ENCODE measurements at places on chromosomes 6 and 20. TPM values are rescaled to one million over a fixed set of nuclear protein-coding genes. Genes with fewer than 3 reads are reported as not detected.

ERVFRD-1 gene
- total RNA-seq = not detected

TAP1 gene
- total RNA-seq = 21.0 TPM

TGM2 gene
- 27.8 TPM for total RNA-seq

PXDC1 gene
- total RNA-seq = 90.1 TPM

MACROD2 gene
- 31.3 TPM for total RNA-seq

NRSN1 gene
- total RNA-seq = not detected

SPO11 gene
- not detected for total RNA-seq

TMEM200A gene
- not detected for total RNA-seq

KCNQ5 gene
- not detected for total RNA-seq

- H3K36me3 ChIP-seq = no peaks in the 10 kb centered on the region
- H3K4me3 ChIP-seq = no peak overlapping the region
- H3K27ac ChIP-seq = no peak overlapping the region
- H3K4me1 ChIP-seq = no peaks in the 10 kb centered on the region
These were observed 579.9 kb downstream of the BMP2 start for GRCh38 chr20:7347409-7347808.

DNA sequence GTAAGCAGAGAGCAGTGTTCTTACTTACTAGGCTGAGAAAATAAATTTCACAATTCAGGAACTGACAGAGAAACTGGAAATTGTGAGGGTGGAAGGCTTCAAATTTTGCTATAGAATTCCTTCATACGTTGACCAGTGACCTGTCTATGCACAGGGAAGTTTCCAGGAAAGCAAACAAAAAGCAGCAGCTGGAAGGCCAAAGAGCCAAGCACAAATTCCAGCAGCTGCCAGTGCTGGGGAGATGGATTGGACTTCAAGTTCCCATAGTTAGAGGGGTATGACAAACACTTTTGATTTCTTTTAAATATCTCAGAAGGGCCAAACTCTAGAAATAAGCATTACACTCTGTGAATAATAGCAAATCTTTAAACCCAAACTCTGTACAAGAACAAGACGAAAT is 299.1 kb upstream of the KCNQ5 start:
- DNase-seq = no peak
- H3K36me3 ChIP-seq = no peaks in the 10 kb centered on the region
- H3K27me3 ChIP-seq = no peaks in the 10 kb centered on the region
- H3K27ac ChIP-seq = no peak overlapping the region

GRCh38 chr6:147061252-147061651 is 143.0 kb upstream of the STXBP5 start:
- no peak overlapping the region for H3K4me3 ChIP-seq
- no peaks in the 10 kb centered on the region for H3K27me3 ChIP-seq
- no peaks in the 10 kb centered on the region for H3K36me3 ChIP-seq
- no peak overlapping the region for H3K27ac ChIP-seq
- DNase-seq = no peak

GRCh38 chr20:31953556-31954148 is 1.8 kb upstream of the PDRG1 start:
- peaks cover 21% of the 10 kb centered on the region for H3K4me1 ChIP-seq
- H3K36me3 ChIP-seq = peaks cover 12% of the 10 kb centered on the region
- no peaks in the 10 kb centered on the region for H3K27me3 ChIP-seq
- no peak for DNase-seq
- no peak overlapping the region for H3K4me3 ChIP-seq
- H3K27ac ChIP-seq = no peak overlapping the region

DNA sequence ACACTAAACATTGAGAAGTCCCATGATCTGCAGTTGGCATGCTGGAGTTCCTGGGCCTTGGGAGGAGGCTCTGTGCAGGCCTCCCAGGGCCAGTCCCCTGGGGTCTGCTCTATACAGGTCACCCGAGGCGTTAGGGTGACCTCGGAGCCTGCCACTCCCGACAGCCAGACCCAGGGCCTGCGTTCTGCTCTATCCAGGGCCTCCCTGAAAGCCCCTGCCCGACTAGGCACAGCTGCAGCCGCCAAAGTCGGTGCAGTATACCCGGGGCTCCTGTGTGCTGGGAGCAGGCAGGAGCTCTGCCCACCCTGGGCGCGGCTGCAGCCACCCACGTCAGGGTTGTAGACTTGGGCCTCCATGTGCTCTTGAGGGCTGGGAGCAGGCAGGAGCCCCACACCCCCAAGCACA is 6.3 kb upstream of the OR14J1 start:
- H3K27me3 ChIP-seq = no peaks in the 10 kb centered on the region
- H3K4me3 ChIP-seq = no peak overlapping the region
- H3K36me3 ChIP-seq = no peaks in the 10 kb centered on the region
- H3K27ac ChIP-seq = no peak overlapping the region
- no peaks in the 10 kb centered on the region for H3K4me1 ChIP-seq

DNA sequence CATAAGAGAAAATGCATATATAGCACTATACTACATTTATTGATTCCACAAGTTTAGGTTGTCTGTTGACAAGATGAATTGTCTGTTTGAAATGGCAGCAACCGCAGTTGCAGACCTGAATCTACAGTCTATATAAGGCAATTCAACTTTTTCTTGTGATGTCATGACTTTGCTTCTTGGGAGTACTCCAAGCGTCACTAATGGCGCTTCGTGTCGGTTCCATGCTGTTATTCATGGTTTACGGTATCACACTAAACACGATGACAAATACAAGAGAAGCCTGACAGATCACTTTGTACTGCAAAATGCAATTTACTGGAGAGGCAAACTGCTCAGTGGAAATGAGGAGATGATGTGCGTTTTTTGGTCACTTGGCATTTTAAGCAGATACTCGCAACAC is 280.3 kb upstream of the TCF21 start:
- no peaks in the 10 kb centered on the region for H3K4me1 ChIP-seq
- no peaks in the 10 kb centered on the region for H3K36me3 ChIP-seq
- no peak overlapping the region for H3K27ac ChIP-seq
- no peaks in the 10 kb centered on the region for H3K27me3 ChIP-seq
- no peak for DNase-seq
- no peak overlapping the region for H3K4me3 ChIP-seq

DNA sequence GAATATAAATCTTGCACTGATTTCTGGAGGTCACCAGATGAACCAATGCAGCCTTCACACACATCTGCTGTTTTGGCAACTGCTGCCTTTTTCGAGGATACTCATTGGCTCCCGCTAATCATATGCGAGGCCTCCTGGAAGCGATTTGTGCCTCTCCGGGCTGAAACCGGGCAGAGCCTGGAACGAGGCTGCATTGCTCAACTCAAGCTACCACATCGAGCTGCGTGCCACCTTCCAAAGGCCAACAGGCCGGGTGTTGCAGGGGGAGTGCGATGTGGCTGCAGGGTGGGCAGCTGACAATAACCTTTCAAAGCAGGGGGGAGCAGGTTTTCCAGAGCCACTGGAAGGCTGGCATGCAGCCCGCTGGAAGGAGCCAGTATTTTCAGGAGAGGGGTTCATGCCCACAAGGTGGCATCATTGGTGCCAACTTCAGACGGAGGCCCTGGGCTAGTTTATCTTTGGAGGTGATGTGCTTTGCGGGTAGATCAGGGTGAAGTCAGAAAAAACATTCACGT is 122.6 kb upstream of the IFNGR1 start:
- no peak overlapping the region for H3K4me3 ChIP-seq
- DNase-seq = peak; percentile 65
- H3K27ac ChIP-seq = no peak overlapping the region
- no peaks in the 10 kb centered on the region for H3K36me3 ChIP-seq

DNA sequence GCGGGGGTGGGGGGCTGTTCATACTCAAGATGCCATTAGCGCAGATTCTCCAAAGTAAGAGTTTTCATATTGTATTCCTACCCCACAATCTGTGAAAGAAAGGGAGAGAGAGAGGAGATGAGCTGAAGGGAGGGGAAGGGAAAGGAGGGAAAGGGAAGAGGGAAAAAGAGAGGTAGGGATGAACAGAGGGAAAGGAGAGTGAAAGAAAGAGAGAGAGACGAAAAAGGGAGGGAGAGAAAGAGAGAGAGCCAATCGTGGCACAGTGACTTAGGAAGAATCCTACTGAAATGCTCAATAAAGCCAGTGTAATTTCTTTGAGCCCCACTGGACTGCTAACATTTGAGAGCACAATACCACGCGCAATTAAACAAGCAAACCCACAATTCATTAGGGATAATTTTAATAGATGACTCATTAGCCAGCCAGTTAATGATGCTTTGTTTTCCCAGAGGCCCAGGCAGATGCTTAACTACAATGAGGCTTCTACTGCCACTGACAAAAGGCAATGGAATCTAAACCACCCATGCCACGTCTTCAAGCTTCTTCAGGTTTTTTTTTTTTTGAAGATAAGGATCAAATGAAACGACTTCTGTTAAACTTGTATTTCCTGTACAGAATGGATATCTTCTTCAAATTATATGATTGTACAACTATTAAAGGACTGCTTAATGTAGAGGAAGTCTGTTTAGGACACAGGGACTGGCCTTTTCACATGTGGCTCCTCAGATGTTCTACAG is 306.8 kb downstream of the FOXC1 start:
- no peak overlapping the region for H3K27ac ChIP-seq
- no peak overlapping the region for H3K4me3 ChIP-seq
- H3K4me1 ChIP-seq = no peaks in the 10 kb centered on the region

DNA sequence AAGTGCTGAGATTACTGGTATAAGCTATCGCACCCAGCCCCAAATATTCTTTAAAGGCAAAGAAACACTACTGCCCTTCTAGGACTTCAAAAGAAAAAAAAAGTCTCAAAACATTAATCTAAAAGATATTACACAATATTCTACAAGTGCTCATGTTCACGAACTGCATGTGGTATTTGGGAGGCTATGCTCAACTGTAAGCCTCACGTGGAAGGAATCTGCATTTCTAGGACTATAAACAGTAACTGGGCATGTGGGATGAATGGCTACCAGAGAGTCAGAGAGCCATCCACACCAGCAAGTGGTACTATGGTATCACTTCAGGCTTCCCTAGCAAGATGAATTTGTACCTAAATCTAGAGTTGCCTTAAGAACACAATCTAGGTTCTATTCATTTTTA is 50.0 kb downstream of the FKBP5 start:
- H3K4me3 ChIP-seq = no peak overlapping the region
- no peaks in the 10 kb centered on the region for H3K27me3 ChIP-seq
- no peak overlapping the region for H3K27ac ChIP-seq
- no peak for DNase-seq
- peaks cover 84% of the 10 kb centered on the region for H3K36me3 ChIP-seq

GRCh38 chr20:54105653-54106052 is 35.3 kb upstream of the BCAS1 start:
- no peaks in the 10 kb centered on the region for H3K4me1 ChIP-seq
- H3K36me3 ChIP-seq = no peaks in the 10 kb centered on the region
- H3K27ac ChIP-seq = no peak overlapping the region
- DNase-seq = no peak
- H3K4me3 ChIP-seq = no peak overlapping the region

DNA sequence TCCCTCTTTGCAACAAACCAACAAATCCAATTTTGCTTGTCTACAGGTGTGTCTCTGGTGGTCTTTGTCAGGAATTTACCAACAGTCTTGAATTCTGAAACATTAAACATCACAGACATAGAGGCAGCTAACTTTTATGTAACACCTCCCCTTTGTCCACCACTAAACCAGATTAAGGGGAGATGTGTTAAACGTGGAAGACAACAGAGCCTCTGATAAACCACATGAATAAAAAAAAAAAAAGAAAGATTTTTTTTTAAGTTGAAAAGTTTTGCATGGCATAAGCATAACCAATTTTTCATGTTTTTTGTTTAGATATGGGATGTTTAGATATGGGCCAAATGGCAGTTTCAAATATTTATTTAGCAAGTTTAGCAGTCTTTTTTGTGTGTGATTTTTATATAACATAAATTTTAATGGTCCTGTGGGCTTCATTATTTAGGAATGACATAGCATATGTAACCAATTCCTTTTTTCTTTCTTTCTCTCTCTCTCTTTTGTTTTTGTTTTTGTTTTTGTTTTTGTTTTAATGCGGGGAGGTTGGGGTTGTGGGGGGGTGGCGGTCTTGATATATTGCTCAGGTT is 60.7 kb upstream of the BTN3A2 start:
- H3K27me3 ChIP-seq = no peaks in the 10 kb centered on the region
- no peaks in the 10 kb centered on the region for H3K4me1 ChIP-seq
- no peak for DNase-seq
- H3K4me3 ChIP-seq = peak overlapping the region; percentile 40
- no peaks in the 10 kb centered on the region for H3K36me3 ChIP-seq
- peak overlapping the region; percentile 83 for H3K27ac ChIP-seq

DNA sequence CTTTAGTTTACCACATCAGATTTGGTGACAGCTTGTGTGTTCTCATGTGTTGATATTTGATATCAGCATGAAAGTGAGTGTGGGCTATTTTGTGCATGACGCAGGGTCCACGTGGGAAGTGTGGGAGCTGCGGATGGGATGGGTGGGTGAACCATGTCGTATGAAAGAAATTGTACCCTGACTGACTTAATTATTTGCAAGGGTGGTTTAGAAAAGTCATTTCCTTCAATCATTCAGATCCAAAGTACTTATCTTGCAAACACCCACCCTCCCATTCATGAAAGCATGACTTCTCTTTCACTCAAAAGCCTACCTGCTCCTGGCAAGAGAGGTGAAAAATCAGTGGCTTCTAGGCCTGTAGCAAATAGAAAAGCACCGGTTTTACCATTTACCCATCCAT is 91.8 kb upstream of the BACH2 start:
- H3K36me3 ChIP-seq = no peaks in the 10 kb centered on the region
- peaks cover 19% of the 10 kb centered on the region for H3K27me3 ChIP-seq
- no peak overlapping the region for H3K4me3 ChIP-seq
- DNase-seq = no peak

- no peak for DNase-seq
These were observed 568.0 kb upstream of the MARCKS start for GRCh38 chr6:113289166-113289565.

- peaks cover 59% of the 10 kb centered on the region for H3K4me1 ChIP-seq
- peaks cover 28% of the 10 kb centered on the region for H3K36me3 ChIP-seq
These were observed 644 bp downstream of the OARD1 start for GRCh38 chr6:41071501-41071922.

DNA sequence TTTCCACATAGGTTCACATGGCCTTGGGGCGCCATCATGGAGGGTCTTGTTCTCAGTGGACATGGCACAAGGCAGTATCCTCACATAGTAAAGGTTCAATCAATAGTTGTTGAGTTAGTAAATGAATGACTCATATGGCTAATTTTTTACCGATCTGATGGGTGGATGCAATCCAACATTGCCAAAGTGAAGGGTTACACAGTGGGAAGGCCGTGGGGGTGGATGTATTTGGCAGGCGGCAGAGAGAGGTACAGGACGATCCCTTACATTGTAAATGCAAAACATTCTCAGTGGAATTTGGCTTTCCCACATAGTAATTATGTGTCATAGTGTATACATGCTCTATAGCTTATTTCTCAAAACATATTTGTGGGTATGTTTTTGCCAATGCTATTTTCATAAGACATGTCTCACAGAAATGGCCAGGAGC is 21.0 kb upstream of the PDE7B start:
- H3K4me1 ChIP-seq = no peaks in the 10 kb centered on the region
- no peaks in the 10 kb centered on the region for H3K36me3 ChIP-seq
- no peak for DNase-seq
- H3K27ac ChIP-seq = no peak overlapping the region

GRCh38 chr6:122482750-122483080 is 11.1 kb upstream of the SERINC1 start:
- no peak overlapping the region for H3K4me3 ChIP-seq
- no peak for DNase-seq
- no peaks in the 10 kb centered on the region for H3K4me1 ChIP-seq
- no peaks in the 10 kb centered on the region for H3K36me3 ChIP-seq
- H3K27me3 ChIP-seq = no peaks in the 10 kb centered on the region
